ENCODE measurements at places on chromosomes 4 and X. TPM values are rescaled to one million over a fixed set of nuclear protein-coding genes. Genes with fewer than 3 reads are reported as not detected.

Gene PAGE2B
- not detected for total RNA-seq

Gene CCKAR
- not detected for total RNA-seq

Gene CXCL11
- not detected for total RNA-seq

Gene RNF150
- 28.5 TPM for total RNA-seq

Gene KLKB1
- total RNA-seq, result 0.82 TPM

Data from frontal cortex (tissue), 4 donors.